T-helper 2 cell treated with Interferon-gamma antibody and Interleukin-4, amounts not matched to agents 5 μg/mL and 100 μg/mL, for 36 hours (primary cell): ENCODE measurements at places on chromosomes 2 and 18.

GRCh38 chr18:427005-427404 is 73.5 kb downstream of the COLEC12 start:
- no peak for DNase-seq

- DNase-seq: no peak
Measured at GRCh38 chr2:174868878-174869277, 104.6 kb upstream of the CHRNA1 start.

DNA sequence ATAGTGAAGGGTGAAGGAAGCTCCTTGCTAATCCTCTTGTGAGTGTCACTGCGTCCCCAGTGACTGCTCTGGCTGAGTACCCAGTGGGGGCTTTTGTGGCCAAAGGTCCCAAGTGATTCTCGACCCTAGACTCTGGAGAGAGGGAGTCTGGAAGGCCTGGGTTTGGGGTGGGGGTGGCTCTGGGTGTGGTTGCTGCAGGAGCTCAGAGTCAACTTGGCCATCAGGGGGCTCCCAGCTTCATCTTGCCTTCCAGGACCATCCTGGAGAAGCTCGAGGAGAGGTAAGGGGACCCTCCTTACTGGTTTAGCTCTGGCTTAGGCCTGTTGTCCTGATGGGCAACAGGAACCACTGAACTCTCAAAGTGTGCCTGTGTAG is 592 bp downstream of the PSD4 start:
- peak; percentile 17 for DNase-seq

- DNase-seq: no peak
Measured at GRCh38 chr2:223865907-223866508, 28.6 kb upstream of the AP1S3 start.

DNA sequence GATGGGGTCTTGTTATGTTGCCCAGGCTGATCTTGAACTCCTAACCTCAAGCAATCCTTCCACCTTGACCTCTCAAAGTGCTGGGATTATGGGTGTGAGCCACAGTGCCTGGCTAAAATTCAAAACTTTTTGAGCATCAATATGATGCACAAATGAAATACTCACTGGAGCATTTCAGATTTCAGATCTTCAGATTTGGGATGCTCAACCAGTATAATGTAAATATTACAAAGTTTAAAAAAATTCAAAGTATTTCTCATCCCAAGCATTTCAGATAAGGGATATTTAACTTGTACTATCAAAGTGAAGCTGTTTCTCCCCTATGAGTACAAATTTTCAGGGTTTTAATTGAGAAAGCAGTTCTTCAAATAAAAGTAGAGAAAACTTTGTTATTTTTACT is 164.1 kb upstream of the CCDC68 start:
- no peak for DNase-seq

- DNase-seq: no peak
Measured at GRCh38 chr2:213696442-213696841, 412.2 kb downstream of the SPAG16 start.

GRCh38 chr2:202758128-202758527 is 113.4 kb downstream of the ICA1L start:
- no peak for DNase-seq

DNA sequence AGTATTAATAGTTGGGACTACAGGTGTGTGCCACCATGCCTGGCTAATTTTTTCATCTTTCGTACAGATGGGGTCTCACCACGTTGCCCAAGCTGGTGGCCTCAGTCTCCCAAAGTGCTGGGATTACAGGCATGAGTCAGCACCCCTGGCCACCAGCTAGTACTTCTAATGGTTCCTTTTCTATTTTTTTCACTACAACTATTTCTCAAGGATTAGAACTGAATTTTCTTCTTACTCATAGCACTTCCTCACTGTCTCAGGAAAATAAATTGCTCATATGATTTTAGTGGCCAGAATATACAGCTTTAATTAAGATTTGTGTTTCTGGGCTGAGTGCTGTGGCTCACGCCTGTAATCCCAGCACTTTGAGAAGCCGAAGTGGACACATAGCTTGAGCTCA is 43.2 kb upstream of the SOS1 start:
- DNase-seq: no peak

DNA sequence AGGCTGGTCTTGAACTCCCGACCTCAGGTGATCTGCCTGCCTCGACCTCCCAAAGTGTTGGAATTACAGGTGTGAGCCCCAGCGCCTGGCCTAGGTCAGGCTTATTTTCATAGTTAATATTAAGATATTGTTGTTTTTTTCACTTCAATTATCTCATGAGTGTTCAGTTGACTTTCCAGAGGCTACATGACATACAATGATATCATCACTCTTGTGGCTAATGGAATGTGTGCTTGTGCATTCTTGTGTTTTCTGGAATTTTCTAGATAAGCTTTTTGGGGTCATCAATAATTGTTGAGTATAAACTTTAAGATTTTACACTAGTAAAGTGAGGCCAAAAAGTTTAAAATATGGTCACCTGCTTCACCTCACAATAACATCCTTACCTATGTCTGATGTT is 180.9 kb downstream of the FIGN start:
- no peak for DNase-seq

- DNase-seq: no peak
Measured at GRCh38 chr2:227818675-227819397, 5.2 kb downstream of the CCL20 start.

DNA sequence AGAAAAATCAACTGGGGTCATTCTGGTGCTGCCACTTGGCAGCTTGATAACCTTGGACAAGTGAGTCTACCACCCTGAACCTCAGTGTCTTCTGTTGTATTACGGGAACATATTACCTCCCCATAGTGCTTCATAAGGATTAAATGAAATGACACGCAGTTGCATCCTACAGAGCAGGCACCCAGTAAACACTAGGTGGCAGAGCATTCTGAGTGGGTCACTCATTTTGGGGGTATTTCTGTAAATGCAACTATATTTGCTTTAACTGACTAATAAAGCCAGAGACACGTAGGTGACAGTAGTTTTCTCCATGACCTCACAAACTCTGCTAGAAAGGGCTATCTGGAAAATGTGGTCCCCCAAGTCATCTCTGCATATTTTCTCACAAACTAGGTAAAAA is 4.7 kb downstream of the CD226 start:
- DNase-seq: no peak

DNA sequence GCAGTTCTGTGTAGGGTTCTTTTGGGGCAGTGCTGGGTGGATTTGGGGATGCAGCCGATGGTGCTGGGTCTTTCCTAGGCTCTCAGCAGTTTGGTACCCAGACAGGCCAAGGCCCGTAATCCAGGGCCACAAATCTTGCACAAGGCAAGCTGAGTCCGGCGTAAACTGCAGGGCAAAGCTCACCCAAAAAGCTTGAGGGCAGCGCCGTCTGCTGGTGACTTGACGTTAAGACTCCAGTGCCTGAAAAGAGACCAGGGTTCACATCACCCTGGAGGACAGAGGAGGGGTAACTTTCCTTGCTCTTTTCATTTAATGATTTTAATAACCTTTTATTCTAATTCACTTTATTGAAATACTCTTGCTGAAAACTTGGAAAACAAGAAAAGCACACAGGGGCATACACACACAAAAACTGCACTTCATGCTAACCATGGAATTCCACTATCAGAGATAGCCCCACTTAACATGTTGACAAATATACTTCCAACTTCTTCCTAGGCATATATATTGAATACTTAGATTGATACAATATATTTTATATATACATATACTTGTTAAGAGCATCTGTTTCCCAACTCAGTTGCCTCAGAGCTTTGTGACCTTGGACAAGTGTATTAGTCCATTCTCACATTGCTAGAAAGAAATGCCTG is 38.9 kb downstream of the CNGA3 start:
- DNase-seq: peak; percentile 55

DNA sequence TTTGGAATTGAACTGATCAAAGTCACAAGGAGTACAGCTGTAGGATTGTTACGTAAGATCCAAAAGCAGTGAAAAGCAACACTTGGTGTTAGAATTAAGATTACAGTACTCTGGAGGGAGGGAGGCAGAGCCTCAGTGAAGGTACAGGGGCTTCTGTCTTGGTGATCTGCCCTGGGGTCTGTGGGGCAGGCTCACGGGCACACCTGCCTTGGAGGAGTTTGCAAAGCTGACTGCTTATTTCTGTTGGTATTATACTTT is 114.9 kb downstream of the NCK2 start:
- DNase-seq: no peak

DNA sequence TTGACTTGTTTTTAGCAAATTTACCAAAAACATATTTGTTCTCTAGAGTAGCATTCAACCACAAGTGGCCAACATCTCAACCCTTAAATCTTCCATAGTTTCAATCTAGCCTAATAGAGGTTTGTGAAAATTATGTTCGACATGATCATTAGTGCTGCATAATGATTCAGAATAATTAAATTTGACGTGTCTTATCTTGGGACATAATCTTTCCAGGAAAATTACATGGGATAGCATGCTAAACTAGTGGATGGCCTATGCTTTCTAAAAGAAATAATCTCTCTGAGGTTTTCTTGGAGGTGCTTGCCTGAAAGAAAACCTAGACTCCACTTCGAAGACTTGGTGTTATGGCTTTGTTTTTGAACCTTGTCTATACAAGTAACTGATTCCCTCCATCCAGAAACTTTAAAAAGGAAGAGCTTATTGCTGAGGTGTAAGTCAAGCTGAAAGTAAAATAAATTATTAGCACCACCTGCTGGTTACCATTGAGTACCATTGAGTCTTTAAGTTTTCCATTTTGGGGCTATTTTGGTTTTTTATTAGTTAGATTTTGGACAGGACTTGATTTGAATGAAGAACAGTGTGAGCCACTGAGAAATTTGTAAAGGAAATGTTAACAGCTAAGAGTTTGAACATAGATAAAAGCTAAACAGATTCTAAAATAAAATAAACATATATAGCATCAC is 32.7 kb downstream of the COX7A2L start:
- no peak for DNase-seq

GRCh38 chr2:101858910-101859309 is 132.8 kb upstream of the IL1R2 start:
- no peak for DNase-seq

DNA sequence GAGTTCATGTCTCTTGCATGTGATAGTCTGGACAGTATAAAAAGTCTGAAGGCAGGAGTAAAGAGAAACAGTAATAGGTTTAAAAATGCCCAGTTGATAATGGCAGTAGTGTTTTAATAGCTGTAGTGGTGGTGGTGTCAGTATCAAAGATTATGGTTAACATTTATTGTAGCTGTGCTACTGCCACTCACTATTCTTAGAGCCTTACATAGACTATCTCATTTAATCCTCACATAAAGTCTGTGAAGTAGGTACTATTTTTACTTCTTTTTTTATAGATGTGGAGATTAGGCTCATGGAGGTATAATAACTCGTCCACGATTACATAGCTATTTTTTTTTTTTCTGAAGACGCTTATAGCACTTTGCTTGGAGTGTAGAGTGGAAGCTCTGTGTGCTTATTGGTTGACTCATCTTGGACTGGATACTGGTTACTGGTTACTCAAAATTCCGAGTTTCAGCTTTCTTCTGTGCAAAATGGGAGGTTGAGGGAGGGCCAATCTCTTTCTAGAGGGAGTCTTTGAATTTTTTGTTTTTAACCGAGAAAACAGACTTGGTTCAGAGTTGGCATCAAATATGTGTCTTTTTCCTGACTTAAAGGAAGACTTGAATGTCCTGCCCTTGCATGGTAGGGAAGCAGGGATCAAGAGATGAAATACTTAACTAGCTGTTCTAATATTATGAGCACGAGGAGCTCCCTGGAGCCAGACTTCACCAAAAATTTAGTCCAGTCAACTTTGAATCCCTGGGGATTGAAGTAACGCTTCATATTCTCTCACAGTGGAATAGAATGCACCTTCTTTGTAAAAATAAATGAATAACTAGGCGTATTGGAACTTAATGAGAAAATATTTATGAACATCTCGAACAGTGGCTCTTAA is 27.1 kb downstream of the CERS6 start:
- no peak for DNase-seq

DNA sequence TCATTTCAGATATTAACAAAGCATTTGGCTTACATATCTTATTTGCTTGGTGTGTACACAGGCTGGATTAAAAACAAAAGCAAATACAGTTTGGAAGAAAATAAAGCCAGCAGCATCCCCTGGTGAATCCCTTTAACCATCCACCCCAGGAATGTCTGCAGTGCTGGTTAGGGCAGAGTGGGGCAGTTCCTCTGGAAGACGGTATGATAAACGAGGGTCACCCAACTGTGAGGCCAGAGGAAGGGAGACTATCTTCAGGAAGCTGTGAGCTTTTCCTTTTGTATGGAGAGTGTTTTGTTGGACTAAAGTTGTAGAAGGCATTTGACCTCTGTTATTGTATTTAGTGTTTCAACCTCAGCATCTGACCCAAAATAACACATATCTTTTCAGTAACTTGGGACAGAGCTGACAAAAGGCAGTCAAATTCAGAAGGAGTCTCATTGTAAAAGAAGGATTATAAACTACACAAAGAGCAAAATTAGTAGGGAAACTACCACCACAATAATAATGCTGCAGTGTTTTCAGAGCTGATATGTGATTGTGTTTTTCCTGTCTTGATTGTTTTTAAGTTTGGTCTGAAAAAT is 159.1 kb downstream of the FMNL2 start:
- no peak for DNase-seq

DNA sequence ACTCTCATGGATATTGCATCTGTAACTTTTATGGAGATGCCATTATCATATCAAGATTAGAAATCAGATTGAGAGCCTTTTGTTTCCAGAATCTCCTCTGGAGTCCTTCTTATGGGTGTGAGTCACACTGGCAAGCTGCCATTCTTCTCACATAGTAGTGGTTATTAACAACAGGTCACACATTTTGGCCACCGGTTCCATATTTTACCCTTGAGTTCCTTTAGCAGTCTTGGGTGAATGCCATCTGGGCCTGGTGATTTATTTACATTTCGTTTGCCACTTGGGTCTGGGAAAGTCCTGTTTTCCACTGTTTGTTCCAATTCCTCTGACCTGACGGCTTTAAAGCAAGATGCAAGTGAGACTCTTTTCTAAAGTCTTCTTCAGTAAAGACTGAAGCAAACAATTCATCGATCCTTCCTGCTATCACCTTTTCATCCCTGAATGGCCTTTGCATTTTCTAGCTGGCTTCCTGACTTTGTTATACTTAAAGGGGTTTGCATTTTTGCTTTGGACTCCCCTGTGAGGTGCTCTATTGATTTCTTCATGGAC is 80.5 kb upstream of the CAVIN2 start:
- DNase-seq: no peak

GRCh38 chr2:38097988-38098385 is 22.0 kb upstream of the CYP1B1 start:
- DNase-seq: no peak

DNA sequence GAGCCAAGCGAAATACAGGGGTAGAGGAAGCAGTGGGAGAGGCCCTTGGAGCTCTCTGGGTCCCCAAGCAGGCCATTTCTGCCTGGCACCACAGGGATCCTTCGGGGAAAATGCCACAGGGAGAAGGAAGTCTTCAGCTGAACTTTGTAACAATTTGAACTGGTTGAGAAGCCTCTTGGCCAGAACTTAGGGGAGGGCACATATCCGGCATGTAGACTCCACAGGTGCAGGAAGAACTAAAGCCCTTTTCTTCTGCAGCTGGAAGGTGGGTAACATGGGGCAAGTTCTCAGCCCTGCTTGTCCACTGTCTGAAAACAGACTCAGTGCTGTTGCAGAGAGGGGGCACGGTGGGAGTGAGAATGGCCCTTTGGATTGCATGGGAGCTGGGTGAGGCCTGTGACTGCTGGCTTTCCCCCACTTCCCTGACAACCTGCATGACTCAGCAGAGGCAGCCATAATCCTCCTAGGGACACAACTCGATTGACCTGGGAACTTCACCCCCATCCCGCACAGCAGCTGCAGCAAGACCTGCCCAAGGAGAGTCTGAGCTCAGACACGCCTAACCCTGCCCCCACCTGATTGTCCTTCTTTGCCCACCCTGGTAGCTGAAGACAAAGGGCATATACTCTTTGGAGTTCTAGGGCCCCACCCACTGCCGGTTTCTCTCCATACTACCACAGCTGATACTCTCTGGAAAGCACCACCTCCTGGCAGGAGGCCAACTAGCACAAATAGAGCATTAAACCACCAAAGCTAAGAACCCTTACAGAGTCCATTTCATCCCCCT is 101.6 kb upstream of the FAM136A start:
- no peak for DNase-seq
